ENCODE measurements at places on chromosomes 2 and 18.

DNA sequence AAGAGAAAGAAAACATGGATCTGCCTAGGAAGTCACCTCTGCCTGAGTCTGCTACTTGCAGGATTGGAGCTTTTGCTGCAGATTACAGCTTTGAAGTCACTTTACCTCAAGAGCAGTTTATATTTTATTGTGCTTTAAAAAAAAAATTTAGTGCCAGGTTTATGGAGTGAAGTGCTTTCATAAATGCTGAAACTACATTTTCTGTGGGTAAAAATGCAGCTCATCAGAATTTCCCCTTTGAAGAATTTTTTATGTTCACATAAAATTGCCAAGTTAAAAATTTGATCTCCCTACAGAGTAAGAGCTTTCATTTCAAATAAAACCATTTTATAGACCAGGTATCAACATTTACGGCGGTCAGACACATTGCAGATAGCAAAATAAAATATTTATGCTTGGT, 25.2 kb downstream of the BCL2L11 start:
- DNase-seq = no peak

DNA sequence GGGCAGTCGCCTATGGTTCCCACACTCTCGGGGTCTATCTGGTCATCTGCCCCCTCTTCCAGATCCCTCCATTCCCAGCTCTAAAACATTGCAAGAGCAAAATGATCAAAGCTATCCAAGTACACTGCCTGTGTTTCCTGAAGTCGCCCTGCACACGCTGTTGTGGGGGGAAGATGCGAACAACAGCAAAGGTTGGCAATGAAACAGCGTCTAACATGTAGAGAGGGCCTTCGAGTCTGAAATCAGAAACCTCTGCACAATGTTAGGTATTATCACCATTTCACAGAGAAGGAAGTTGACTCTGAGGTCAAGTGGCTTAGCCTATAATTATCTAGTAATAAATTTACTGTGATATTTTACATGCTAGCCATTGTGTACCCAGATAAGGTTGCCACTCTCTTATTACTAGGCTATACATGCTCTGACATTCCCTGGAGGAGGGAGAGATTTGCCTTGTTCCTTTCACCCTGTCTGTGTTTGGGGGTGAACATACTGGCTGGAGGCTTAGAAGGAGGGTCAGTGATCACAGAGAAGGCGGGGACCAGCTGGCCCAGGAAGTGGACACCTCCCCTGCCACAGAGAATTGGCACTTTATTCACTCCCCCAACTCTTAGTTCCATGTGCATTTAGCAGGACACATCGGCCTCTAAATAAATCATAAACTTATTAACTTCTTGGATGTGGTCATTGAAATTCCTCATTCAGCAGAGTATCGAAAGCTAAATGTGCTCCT, 36.8 kb downstream of the KCTD1 start:
- DNase-seq = no peak

DNA sequence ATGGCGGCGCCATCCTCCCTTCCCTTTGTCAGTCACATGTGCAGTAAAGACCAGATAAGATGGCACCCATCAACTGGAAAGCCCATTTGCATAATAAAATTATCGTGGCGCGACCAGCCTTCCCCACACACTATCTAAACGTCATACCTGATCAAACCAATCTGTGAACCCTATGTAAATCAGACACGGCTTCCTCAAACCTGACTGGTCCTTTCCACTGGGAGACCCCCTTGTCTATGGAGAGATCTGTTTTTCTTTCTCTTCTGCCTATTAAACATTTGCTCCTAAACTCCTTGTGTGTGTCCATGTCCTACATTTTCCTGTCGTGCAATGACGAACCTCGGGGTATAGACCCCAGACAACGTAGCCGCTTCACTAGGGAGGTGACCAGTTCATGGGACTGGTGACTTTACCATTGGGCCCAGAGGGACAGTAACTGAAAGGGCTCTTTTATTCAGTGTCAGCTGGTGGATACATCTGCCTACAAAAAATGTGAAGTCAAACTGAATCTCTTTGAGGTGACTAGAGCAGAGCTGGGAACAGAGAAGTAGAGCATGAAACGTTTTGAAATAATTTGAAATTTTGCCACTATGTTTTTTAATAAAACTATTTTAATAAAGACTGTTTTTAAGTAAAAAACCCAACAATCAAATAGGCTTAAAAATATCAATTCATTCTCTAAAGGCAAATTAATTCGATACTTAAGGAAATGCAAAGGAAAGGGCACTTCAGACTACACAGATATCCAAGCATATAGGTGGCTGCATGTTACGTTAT, 87.5 kb downstream of the SOCS6 start:
- no peak for DNase-seq

DNA sequence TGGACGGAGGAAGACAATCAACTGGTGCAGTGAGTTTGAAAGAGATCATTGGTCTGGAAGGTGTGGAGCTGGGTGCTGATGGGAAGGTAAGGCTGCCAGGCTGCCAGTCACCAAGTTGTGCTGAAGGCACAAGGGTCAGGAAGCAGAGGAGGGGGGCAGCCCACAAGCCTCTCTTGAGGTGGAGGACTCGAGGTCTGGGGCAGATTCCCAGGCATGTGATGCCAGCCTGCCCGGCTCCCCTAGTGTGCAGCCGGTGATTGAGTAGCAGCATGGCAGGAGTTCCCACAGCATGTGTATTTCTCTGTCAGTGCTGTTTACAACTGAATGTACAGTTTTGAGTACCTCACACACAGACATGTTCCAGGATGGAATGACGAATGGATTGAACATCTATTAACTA, 99.3 kb downstream of the CABLES1 start:
- no peak for DNase-seq

- no peak for DNase-seq
Observed at GRCh38 chr2:170582751-170583463, 132.2 kb upstream of the SP5 start.

- no peak for DNase-seq
Observed at GRCh38 chr18:80115035-80115434, 6.0 kb downstream of the ADNP2 start.

DNA sequence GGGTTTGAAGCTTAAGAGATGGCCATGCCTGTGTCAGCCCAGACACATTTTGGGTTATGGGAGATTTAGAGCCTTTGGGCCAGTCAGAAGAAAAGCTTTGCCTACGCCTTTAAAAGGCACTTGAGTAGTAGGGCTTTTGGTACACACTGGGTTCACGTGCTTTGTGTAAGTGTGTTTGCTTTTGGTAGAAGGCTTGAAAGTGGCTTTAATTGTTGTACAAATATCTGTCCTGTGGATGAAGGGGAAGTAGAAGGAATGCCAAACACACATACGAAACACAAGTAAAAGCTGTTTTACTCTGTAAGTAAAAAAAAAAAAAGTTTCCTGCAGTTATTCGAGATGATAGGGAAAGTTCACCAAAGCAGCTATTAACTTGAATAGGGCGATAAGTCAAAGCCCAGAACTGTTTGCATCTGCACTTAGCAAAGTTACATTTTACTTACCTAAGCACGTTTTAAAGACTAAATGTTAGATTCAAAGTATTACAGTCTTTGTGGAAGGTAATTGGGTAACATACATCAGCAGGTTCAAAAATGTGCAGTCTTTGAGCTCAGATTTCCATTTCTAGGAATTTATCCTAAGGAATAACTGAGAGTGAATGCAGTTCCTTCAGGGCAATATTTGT, 75.4 kb downstream of the STK25 start:
- no peak for DNase-seq

- no peak for DNase-seq
Observed at GRCh38 chr2:150812066-150812465, 324.6 kb upstream of the RND3 start.

- no peak for DNase-seq
Observed at GRCh38 chr2:97348841-97349240, 235.9 kb downstream of the ANKRD36 start.

DNA sequence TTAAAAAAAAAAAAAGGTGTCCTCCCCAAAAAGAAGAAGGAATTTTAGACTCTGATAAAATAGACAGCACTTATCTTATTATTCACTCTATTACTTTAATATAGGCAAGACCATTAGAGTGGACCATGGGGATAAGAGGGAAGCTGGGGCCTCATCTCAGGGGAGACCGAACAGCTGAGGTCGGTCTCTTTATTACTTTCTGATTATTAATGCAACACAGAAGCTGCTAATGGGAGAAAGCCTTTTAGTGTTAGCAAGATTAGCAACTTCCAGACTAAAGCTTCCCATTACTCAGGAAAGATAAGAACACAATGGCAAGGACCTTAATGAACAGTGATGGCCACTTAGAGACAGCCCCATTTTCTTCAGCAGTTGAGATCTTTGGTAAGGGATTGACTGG, 135.5 kb downstream of the TMEFF2 start:
- no peak for DNase-seq

DNA sequence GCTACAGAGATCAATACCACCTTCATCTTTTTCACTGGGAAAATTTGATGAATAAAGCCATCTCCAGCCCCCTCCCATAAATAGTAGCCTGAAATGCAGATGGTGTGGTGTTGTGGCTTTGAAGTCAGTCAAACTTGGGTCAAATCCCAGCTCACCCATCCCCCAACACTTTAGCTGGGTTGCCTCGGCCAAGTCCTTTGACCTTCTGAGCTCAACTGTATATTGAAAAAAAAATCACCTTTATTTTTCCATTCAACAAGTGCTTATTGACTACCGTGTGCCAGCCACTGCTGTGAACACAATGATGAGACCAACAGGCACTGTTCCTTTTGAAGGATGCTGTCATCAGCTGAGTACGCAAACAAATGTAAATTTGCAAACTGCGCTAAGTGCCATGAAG, 35.1 kb upstream of the NTSR2 start:
- no peak for DNase-seq

DNA sequence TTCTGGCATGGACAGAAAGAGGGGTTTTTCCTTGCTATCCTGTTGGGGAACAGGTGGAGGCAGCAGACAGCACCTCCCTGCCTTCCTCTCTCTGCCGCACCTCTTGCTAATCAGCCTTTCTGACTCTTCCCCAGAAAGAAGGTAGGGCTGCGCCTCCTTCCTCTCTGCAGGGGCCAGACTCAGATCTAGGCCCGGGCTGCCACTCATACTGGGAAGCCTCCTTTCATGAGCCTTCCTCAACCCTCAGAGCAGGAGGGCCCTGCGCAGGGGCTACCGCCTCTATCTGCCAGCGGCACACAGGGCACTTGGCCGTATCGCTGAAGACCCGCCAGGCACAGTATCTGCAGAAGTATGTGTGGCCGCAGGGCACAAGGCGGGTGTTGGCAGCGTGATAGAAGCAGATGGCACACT, 7.1 kb downstream of the NEURL3 start:
- no peak for DNase-seq

DNA sequence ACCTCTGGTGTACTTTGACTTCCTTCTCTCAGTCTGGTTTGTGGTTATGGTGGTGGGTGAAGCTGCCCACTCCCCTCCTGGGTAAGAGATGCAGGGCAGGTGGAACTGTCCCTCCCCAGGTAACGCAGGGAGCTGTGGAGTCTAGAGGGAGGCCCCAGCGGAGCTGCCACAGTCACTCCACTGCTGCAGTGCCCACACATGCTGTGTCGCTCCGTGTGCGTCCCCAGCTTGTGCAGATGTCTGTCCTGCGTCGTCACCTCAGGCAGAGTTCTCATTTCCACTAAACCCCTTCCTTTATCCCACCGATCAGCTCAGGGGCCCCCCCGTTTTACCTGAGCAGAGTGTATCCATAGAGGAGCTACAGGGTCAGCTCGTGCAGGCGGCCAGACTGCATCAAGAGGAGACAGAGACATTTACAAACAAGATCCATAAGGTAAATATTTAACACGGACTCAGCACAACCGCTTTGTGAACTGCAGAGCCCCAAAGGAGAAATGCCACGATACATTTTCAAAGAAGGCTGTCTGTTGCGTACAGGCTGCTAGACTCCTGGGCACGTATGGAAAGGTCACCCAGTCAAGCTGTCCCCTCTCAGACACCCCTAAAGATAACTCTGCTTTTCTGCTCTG, 87.4 kb downstream of the MTCL1 start:
- DNase-seq = no peak

GRCh38 chr2:45248214-45248613, 239.0 kb upstream of the SIX2 start:
- DNase-seq = no peak

- no peak for DNase-seq
Observed at GRCh38 chr2:105517814-105518705, 119.2 kb upstream of the FHL2 start.

DNA sequence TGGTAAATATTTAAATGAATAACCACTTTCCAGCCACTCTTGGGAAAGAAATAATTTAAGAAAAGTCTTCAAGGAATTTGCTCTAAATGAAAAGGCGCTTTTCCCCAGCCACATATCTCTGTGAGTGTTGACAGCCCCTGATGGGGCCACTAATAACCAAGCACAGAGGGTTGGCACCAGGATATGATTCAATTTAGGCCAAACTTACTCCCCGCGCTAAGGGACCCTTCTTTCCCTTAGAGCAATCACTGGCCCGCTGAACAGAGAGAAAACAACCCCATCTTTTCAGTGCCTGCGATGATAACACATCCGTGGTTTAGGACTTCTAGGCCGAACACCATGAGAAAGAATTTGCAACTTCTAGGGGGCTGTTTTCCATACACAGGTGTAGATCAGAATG, 310.8 kb downstream of the EIPR1 start:
- no peak for DNase-seq

GRCh38 chr18:72965616-72966015, 97.8 kb upstream of the NETO1 start:
- no peak for DNase-seq

DNA sequence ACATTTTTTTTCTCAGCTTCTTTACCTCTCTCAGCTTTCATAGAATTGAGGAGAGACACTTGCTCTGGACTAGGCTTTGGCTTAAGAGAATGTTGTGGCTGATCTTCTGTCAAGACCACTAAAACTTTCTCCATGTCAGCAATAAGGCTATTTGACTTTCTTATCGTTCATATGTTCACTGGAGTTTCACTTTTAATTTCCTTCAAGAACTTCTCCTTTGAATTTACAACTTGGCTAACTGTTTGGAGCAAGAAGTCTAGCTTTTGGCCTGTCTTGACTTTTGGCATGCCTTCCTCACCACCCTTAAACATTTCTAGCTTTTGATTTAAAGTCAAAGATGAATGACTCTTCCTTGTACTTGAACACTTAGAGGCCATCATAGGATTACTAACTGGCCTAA, 104.4 kb upstream of the SLC39A10 start:
- no peak for DNase-seq

- no peak for DNase-seq
Observed at GRCh38 chr2:187050409-187050998, 201.5 kb upstream of the ZSWIM2 start.

DNA sequence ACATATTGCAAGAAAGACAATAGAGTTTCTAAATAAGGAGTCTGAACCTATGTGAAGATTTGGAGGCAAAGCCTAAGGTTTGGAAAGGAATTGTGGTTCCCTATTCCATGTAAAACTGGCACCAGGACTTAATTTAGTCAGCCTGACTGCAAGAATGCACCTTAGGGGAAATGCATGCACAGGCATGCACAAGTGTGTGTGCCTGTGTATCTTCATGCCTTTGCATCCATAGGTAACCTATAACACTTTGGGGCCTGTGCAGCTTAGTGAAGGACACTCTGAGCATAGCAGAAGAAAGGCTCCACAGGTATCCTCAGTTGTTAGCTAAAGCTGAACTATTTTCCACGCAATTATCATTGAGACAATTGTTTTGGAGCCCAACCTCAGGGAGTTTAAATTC, 73.4 kb downstream of the RPRM start:
- DNase-seq = no peak

- no peak for DNase-seq
Observed at GRCh38 chr18:13241083-13241892, 22.7 kb downstream of the LDLRAD4 start.

- no peak for DNase-seq
Observed at GRCh38 chr18:9513971-9514512, 38.7 kb downstream of the RALBP1 start.

- no peak for DNase-seq
Observed at GRCh38 chr2:157160111-157160510, 97.4 kb upstream of the GALNT5 start.

GRCh38 chr2:49940626-49941025, 786.3 kb upstream of the FSHR start:
- no peak for DNase-seq

Measured in SK-N-MC (cell line).